ENCODE measurements at places on chromosomes 11 and 22.

DNA sequence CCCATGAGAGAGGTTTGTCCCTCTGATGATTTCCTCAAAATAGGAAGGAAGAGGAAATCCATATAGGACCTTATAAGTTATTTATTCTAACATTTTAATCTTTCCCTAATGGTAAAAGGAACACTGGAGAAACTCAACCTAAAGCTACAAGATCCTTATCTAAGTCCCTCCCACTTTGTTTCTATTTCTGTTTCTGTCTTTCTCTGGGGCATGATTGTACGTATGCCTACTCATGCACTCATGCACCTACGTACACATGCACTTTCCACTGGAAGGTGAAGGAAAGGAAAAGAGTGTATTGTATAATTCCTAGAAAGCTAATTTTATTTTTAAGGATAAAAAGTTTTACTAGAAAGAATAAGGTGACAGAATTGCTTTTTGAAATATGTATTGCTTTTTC is 125.0 kb downstream of the RAB38 start:
- no peak for DNase-seq

- no peak for DNase-seq
These were observed 16.1 kb downstream of the MYRF start for GRCh38 chr11:61768376-61769076.

- no peak for DNase-seq
These were observed 7.1 kb downstream of the SLC1A2 start for GRCh38 chr11:35412285-35412684.

- DNase-seq: peak; percentile 4
These were observed 53.3 kb downstream of the TCF20 start for GRCh38 chr22:42217019-42217751.

DNA sequence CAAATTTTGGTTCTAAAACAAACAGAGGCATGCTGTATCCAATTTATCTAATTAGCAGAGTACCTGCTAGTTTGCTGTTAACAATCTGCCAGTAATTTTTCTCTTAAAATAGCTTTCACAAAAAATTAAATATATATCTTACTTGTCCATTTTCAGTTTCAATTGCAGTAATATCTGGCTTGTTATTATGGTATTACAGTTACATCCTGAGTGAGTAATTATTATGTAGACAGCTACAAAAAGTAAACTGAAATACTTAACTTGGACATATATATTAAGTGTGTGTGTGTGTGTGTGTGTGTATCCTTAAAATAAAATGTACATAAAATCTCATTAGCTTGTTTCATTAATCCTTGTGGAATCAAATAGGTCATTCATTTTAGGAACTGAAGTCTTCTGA is 148.7 kb downstream of the LUZP2 start:
- DNase-seq: no peak

DNA sequence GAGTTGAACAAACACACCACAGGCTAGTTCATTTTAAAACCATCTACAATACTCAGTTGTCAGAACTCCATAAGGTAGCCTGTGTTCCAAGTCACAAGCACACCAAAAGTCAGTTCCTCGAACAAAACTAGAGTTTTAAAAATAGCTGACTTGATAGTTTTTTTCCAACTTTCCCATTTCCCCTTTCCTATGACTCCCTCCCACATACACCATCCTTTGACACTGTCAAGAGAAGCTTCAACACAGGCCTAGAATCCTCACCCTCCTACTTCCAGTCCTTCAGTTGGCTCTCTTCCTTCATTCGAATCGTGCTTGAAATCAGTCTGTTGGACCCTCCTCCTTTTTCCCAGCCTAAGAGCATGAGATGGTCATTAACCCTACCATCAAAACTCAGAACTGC is 105.7 kb upstream of the AKIP1 start:
- DNase-seq: no peak

- no peak for DNase-seq
These were observed 9.3 kb upstream of the PEX26 start for GRCh38 chr22:18068381-18068988.

- DNase-seq: no peak
These were observed 37.9 kb downstream of the ST14 start for GRCh38 chr11:130197386-130198035.

- DNase-seq: no peak
These were observed 120.4 kb downstream of the SEZ6L start for GRCh38 chr22:26289611-26290101.

DNA sequence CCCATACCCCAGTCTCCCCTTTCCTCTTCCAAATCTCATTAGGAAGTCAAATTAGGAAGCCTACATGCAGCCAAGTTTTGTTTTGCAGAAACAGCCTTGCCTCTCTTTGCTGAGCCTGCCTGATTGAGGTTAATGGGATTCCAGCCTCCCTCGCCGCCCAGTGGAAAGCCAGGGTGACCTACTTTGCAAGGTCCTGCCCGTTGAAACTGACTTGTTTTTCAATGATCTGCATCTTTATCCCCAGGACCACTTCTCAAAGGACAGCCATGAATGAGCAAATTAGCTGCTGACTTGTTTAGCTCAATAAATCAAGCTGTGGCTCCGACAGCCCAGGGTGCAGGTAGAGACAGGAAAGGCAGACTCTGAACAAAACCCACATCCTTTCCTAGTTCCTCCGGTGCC is 110.4 kb downstream of the RRAS2 start:
- DNase-seq: peak; percentile 10

- no peak for DNase-seq
These were observed 83.5 kb upstream of the WNT7B start for GRCh38 chr22:46060292-46061123.

DNA sequence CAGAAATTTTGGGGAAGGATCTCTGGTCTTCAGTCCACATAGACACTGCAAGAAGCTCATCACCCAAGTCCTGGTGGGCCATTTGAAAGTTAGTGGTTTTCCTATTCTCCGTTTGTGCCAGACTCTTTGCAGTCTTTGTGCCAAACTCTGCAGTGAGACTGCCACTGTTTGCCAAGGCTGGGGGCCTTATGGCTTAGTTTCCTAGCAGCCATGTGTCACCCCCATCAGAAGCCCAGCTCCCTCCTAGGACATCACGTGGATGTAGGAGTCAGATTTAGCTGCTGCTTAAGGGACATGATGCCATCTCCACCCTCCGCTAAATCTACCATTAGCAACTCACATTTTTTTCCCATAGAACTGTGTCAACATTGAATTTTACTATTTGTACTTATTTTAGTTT is 220.0 kb downstream of the C11orf91 start:
- no peak for DNase-seq

DNA sequence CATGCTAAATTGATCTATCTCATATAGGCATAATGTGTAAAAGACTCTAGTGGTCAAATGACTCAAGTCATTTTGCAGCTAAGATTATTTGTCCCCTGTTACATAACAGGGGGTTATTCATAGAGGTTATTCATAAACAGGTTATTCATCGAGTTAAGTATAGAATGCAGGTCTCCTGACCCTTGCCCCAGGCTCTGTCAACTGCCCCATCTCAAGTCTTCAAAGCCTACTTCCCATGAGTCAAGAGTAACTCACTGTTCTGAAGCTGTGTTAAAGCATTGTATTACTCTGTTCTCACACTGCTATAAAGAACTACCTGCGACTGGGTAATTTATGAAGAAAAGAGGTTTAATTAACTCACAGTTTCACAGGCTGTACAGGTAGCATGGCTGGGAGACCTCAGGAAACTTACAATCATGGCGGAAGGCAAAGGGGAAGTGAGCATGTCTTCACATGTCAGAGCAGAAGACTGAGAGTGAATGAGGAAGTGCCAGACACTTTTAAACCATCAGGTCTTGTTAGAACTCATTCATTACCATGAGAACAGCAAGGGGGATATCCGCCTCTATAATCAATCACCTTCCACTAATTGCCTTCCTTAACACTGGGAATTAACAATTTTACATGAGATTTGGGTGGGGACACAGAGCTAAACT is 226.2 kb upstream of the BLID start:
- no peak for DNase-seq

DNA sequence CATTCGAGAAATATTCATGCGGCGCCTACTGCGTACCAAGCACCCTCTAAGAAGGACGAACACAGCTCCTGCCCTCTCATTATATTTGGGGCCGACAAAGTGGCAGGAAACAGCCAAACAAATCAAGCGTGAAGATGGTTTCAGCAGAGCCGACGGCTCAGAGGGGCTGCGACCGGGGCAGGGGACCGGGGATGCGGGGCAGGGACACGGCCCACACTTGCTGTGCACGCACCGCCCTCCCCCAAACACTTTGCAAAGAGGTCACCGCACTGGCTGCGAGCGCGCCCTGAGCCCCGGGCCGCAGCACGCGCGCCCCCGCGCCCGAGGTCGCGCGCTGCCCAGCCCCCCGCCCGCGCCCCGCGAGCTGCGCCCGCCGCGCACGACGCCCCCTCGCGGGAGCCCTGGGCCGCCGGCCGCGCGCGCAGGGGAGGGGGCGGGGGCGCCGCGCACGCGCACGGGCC is 255 bp upstream of the SYNGR1 start:
- peak; percentile 23 for DNase-seq

DNA sequence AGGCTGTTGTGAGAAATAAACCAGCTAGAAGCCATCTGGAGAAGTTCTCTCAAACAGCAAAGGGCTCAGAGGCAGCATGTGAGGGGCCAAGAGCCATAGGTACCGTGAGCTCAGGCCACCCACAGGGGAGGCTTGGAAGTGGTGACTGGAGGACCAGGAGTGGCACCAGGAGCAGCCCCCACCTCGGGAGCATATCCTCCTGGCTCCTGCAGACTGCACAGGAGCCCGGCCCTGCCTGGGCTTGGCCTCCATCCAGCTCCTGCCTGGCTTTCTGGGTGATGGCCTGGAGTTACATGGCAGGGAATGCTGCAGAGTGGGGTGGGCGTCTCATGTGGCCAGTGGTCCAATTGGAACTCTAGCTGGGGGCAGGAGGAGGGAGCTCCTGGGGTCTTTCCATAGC is 4.2 kb upstream of the MPPED1 start:
- DNase-seq: no peak

- no peak for DNase-seq
These were observed 315.0 kb downstream of the JRKL start for GRCh38 chr11:96704847-96705246.

GRCh38 chr11:12066799-12067508 is 43.4 kb upstream of the MICAL2 start:
- no peak for DNase-seq

- DNase-seq: no peak
These were observed 6.7 kb downstream of the OR6M1 start for GRCh38 chr11:123799438-123799837.

GRCh38 chr11:133506023-133506422 is 26.3 kb downstream of the OPCML start:
- no peak for DNase-seq

DNA sequence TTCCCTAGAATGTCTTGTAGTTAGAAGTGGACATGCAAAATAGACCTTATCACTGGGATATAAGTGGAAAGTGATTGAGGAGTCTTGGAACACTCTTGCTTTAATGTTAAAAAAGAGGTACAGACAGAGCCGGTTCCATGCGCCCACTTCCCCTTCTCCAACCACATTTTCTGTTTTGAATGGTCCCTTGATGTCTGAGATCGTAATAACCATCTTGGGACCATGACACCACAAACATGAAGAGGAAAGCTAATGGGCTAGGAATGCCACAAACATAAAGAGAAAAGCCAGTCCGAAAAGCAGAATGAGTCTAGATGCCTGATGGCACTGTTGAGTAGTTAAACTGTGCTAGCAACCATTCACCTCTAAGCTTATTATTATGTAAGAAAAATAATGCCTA is 54.8 kb upstream of the SPON1 start:
- no peak for DNase-seq

GRCh38 chr11:66728038-66728692 is 851 bp downstream of the SPTBN2 start:
- no peak for DNase-seq

- DNase-seq: no peak
These were observed 11.3 kb downstream of the MAML2 start for GRCh38 chr11:96331699-96332116.

GRCh38 chr22:45064313-45065278 is 54.8 kb upstream of the PHF21B start:
- DNase-seq: no peak

DNA sequence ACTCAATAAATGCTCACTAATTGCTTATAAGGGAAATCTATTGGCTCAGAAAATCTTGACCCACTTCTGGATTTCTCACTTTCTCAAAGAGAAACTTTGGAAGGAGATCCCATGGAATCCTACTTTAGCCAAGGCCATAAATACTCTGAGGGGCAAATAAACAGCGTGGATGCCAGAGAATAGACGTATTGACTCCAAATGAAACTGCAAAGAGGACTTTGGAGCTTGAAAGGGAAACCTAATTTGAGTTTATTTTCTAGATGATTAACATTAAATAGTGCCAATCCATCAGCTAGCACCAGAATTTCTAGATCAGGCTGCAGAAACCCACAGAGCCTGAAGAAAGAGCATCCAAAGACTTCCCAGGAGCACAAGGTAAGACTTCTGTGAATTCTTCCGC is at the start of gene MS4A18:
Gene MS4A18, plus strand, starts transcription at position 301 of the 400 bp plus-strand sequence.
- DNase-seq: no peak

- peak; percentile 86 for DNase-seq
These were observed at the start of gene PICK1 for GRCh38 chr22:38056969-38057891. TSS of gene PICK1 (plus strand) at chr22:38057404. CDS start at chr22:38057810, 406 bp downstream.

- DNase-seq: no peak
These were observed 77.8 kb downstream of the UBASH3B start for GRCh38 chr11:122733318-122733717.

DNA sequence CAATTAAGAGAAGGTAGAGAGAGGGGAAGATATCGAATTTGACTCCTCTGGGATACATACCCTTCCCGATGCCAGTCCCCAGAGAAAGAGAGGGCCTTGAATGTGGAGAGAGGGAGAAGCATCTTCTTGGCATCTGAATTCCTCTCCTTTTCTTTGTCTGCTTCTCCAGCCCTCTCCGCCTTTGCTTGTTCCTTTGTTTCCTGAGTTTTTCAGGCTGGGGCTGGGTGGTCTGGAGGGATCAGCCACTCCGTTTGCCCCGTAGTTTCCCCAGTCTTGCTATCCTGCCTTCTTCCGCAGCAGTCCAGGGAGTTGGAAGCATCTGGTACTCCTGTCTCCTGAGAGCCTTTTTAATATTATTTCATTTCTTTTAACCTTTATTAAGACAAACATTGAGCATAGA is 107.1 kb upstream of the CADM1 start:
- DNase-seq: no peak

- DNase-seq: peak; percentile 21
These were observed 862 bp downstream of the GGA1 start for GRCh38 chr22:37609240-37610152.

DNA sequence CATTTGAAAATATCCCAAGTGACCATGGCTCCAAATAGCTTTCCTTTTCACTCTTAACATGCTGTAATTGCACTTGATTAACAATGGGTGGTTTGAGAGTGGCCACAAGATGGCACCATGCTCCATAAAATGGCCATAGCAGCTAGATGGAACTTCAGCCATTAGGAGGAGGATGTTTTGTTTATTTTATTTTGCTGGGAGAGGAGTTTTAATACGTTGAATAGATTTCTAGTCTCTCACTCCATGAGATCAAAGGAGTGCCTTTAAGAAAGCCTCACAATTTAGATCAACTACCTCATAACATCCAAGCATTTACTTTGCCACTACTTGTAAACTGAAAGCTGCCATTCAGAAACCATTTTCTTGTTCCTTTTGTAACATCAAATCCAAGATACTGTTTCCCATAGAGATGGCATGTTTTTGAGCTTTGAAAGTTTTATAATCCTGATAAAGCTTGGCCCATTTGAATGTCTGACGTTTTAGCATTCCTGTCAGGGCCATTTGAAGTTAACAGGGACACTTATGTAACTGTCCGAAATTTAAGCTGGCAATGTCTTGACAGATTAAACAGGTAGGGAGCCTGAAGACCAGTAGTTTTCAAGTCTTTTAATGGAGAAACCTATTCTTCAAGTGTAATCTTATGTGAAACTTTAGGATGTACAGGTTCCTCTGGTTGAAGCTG is 4.7 kb downstream of the FEN1 start:
- peak; percentile 82 for DNase-seq
